ENCODE measurements at places on chromosomes 6 and 20.

DNA sequence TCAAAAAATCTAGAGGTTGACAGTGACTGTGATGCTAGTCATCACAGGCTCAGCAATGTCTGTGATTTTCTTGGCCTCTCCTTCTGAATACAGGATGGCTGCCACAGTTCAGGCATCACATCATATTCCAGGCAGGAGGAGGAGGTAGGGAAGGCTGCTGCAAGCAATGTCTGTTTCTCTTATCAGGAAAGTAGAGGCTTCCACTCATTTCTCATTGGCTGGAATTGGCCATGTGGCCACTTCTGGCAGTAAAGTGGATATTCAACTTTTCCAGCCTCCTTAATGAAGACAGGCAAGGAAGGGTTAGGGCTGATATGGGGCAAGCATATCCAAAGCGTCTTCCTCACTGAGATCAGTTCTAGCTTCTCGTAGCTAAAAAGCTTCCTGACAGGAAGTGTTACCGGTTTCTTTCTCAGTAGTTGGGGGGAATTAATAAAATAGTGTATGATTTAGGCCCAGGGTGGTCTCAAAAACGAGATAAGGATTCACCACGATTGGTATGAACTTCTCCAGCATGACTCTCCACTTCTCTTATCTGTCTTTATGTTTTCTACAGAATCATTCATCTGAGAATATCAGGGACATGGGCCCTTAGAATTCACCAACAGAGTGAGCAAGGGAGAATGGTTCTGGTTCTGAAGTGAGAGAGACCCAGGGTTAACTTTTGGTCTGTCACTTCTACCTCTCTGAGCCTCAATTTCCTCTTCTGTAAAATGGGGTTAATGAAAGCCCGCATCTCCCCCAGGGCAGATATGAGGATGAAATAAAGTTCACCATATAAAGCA, 32.7 kb upstream of the PSMF1 start:
- no peak for DNase-seq

DNA sequence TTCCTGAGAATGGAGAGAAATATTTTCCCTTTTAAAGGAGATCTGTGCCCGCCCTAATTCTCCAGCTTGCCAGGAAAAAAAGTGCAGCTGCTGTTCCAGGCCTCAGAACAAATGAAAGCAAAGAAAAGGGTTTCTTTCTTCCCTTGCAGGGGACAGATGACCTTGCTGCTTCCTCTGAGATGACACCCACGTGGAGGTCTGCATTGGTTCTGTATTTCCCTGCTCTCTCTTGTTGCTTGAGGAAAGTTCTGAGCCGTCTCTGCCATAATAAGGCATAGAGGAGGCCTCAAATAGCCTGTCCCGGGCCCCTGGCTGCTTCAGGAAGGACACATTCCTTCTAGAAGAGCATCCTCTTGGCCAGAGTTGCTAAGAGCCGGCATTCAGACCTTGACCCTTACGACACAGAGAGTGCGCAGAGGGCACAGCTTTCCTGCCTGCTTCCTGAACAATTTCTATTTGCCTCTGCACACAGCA, 501.8 kb upstream of the SULF2 start:
- DNase-seq, result no peak

DNA sequence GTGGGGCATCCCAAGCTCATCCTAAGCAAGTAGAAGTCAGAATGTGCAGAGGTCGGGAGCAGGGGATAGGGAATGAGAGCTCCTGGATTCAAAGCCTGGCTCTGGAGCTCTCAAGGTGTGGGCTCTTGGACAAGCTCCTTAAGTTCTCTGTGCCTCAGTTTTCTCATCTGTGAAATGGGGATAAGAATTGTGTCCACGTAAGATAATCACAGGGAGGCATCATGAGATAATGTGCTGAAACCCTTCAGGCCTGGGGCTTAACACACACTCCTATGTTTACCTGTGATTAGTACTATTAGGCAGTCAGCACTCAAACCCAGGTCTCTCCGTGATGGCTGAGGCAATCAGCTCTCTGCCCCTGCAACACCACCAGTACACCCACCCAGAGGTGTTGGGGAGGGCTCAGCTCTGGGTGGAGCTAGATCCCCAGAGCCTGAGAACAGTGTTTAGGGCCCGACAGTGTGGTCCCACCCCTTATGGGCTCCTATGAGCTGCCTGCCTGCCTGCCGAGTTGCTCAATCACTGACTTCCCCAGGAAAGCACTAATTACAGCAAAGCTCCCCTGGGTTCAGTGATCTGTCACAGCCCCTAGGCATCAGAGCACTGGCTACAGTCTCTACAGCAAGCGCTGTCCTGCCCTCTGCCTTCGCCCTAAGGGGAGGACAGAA, 6.3 kb upstream of the SIRPA start:
- peak; percentile 89 for DNase-seq

- DNase-seq, result no peak
Measured at GRCh38 chr6:38341496-38341895, 298.2 kb downstream of the BTBD9 start.

GRCh38 chr6:6474170-6474920, 114.2 kb upstream of the LY86 start:
- no peak for DNase-seq

GRCh38 chr6:113458368-113459010, 398.7 kb upstream of the MARCKS start:
- DNase-seq, result no peak

DNA sequence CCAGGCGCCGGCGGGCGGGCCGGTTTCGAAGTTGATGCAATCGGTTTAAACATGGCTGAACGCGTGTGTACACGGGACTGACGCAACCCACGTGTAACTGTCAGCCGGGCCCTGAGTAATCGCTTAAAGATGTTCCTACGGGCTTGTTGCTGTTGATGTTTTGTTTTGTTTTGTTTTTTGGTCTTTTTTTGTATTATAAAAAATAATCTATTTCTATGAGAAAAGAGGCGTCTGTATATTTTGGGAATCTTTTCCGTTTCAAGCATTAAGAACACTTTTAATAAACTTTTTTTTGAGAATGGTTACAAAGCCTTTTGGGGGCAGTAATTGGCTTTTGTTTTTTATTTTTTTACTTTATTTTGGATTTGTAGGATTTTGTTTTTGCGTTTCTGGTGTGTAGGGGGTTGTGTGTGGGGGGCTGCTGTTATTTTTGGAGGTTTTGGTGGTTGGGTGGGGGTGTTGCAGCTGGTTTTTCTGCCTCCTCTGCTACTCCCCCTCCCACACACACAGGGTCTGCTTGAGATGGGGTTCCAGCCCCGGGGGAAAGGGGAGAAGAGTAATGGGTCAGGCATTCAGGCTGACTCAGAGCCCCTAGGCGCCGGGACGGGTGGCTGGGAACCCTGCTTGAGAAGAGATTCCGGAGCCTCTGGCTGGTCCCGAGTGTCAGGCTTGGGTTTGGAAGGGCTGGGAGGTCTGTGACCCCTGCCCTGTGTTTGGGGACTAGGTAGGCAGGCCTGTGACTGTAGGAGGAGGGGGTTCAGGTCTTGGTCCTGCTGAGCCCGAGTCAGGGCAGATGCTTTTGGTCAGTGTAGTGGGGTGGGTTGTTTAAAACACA, 2.0 kb downstream of the CEBPB start:
- peak; percentile 93 for DNase-seq

Data from suppressor macrophage treated with lipopolysaccharide for 1 hour (primary cell).